Kasumi-1 (cell line): ENCODE measurements at places on chromosomes 2 and 18.

DNA sequence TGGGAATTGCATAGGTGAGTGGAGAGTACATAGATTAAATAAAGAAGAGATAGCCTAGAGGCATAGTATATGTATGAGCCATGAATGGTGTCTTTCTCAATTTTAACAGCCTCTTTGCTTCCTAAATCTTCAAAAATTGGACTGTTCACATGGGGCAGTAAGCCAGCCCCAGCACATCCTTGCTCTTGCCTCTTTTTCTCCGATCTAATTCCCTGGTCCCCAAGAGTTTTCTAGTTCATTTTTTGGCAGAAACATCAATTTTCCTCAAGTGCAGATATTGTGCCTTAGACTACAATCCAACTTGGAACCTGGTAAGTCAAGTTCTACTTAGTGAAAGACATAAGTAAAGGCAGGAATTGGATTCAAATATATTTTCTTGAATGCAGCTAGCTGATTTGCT is 49.8 kb upstream of the ITGB6 start:
- DNase-seq, result no peak

- DNase-seq, result no peak
Observed at GRCh38 chr2:237708961-237709360, 81.6 kb downstream of the LRRFIP1 start.

DNA sequence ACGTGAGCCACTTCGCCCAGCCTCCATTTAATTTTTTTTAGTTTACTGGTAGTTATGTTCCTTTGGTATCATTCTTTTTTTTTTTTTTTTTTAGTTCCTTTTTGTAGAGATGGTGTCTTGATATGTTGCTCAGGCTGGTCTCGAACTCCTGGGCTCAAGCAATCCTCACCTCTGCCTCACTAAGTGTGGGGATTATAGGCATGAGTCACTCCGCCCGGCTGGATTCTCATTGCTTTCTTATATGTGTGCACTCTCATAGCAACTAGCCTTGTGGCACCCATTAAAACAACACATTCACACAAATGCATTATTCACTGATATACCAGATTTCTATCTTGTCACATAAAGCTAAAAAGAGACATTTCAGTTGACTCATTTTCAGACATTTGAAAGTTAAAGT is 4.2 kb downstream of the TTC27 start:
- DNase-seq, result no peak

- no peak for DNase-seq
Observed at GRCh38 chr2:40227210-40227609, 224.7 kb downstream of the SLC8A1 start.

GRCh38 chr2:16635791-16636699 is 29.6 kb downstream of the CYRIA start:
- DNase-seq, result peak; percentile 81

DNA sequence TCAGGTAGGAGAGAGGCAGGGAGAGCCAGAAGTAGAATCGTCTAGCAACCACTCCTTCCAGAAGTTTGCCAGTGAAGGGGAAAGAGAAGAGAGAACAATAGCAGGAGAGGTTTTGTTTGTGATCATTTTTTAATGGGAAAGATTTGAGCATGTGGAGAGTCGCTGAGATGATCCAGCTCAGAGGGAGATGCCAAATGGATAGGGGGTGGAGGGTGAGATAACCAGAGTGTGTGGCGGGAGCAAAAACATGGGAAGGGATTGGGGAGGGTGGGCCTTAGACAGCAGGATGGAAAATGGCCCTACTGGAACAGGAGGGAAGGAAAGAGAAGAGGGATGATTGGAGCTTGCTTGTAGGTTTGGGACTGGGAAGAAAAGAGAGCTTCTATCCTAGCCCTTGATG is 269.8 kb downstream of the GLI2 start:
- DNase-seq, result no peak

DNA sequence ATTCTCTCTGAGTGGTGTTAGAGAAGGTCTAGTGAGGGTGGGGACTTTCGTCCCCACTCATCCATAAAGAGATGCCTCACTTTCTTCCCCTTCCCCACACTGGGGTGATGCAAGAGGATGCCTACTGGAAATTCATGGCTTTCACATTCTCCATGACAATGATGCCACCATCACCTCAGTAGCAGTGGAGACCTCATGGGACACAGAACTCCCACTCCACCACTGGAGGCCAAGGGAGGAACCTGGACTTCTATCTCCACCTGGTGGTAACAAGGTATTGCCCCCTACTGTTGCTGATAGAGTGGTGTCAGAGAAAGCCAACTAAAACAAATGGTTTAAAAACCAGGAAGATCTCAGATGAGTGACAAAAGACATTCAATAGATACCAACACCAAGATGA is 110.9 kb downstream of the INHBB start:
- no peak for DNase-seq

DNA sequence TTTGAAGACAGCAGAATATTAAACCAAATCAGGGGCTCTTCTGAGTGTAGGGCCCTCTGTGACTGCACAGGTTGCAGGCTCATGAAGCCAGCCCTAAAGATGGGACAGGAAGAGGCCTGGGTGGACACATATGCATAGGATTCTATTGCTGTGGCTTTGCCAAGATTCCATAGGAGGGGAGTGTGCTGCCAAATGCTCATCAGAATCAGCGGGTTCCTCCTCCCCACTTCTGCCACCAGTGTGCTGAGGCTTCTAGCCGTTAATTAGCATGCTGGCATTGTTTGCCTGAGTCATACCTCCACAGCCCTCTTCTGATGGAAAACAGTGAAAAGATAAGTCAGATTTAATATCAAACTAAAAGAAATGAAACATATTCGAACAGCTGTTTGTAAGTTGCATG is 103.9 kb upstream of the TMEFF2 start:
- DNase-seq, result no peak

GRCh38 chr18:8948011-8948410 is 154.5 kb upstream of the NDUFV2 start:
- DNase-seq, result no peak

GRCh38 chr18:40904295-40904694 is 1050.7 kb upstream of the PIK3C3 start:
- DNase-seq, result no peak

DNA sequence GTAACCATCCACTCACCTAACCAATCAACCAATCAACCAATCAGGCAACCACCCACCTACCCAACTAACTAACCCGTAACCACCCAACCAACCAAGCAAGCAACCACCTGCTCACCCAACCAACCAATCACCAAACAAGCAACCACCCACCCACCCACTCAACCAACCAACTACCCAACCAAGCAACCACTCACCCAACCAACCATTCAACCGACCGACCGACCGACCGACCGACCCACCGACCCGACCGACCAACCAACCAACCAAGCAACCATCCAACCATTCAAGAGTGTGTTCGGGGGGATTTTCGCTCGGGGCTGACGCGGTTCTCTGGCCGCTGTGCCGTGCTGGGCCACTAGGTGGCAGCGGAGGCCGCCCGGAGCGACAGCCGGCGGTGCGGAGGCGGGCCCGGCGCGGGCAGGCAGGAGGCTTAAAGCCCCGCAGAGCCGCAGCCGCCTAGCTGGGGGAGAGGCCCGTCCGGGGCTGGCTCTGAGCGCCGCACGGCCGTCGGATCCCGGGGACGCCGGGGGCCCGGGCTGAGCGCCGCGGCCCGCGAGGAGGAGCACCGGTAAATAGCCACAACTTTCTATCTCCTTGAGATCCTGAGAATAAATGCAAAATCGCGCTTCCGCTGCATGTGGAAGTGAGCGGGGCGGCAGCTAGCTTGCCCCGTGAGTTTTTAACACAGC is at the start of gene MC5R:
TSS of gene MC5R (plus strand) at position 443 of the 689 bp plus-strand sequence. CDS start 1,617 bp downstream, outside the sequence.
- DNase-seq, result peak; percentile 47

- DNase-seq, result peak; percentile 26
Observed at GRCh38 chr2:189633392-189633811, 27.9 kb upstream of the ASNSD1 start.

DNA sequence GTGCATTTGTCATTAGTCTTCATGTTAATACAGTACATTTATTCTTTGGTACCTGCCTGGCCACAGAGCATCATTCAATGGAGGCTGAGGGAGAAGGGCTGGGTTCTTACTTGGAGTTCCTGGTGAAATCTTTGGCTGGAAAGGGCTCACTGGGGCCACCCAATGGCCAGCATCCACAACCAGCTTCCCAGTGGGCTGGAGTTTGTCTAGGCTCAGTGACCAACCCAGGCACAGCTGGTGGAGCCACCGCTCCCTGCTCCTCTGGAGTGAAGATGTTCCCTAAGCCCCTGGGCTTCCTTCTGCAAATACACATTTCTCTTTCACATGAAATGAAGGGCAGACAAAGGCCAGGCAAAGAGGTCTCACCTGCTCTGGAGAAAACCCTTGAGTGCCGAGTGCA is 34.4 kb downstream of the EHD3 start:
- DNase-seq, result no peak

- DNase-seq, result no peak
Observed at GRCh38 chr2:102166189-102166845, 20.5 kb upstream of the IL1RL2 start.

DNA sequence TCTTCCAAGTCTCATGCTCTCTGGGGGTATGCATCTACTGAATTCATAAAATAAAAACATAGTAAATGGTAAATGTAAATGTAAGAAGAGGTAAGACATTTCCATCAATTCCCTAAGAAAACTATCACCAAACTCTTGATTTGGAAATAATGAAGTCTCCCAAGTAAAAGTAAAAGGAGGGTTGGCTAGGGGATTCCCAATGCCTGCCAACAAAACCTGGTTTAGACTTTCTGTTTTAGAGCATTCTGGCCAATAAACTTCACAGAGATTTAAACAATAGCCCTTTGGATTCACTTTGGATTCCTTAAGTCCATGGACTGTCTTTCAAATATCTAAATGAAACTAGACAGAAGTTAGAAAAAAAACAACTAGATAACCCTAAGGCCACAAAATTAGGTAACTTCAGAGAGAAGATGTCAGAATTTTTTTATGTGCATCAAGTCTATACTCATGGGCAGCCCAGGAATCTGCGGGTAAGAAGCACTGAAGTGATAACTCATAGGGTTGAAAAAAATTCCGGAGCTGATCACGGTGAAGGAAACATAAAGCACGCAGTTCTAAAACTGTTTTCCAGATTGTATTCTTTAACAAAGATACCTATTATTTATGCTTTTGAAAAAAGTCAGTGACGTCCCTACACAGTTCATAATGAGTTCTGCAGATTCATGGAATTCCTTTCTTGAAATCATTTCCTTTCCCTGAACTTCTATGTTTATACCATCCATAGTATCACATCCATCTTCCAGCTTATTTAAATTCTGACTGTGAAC is 263.6 kb downstream of the AFF3 start:
- DNase-seq, result no peak

DNA sequence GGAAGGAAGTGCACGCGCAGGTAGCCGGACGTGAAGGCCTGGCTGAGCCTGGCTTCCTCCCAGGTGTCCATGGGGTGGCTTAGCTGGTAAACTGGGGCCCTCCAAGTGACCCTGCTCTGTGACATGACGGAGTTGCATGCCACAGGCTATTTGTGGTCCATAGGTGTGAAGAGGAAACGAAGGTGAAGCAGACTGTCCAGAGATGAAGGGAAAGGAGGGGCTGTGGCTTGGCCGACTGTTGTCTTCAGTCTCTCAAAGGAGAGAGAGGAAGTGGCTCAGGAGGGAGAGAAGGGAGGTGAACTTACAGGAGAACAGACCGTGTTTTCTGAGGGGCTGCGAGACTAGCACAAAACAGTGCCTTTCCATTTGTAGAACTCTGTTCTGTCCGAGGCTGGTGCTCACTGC is 19.3 kb downstream of the INPP5D start:
- peak; percentile 7 for DNase-seq

- no peak for DNase-seq
Observed at GRCh38 chr2:54233832-54234649, 22.0 kb downstream of the TSPYL6 start.

- peak; percentile 29 for DNase-seq
Observed at GRCh38 chr18:31655354-31655753, 29.0 kb downstream of the B4GALT6 start.
